ENCODE measurements at places on chromosomes 2 and 18.

- no peak for DNase-seq
Observed at GRCh38 chr2:109089602-109090300, 39.3 kb upstream of the SH3RF3 start.

- DNase-seq, result no peak
Observed at GRCh38 chr2:10775021-10775780, 37.4 kb downstream of the PDIA6 start.

DNA sequence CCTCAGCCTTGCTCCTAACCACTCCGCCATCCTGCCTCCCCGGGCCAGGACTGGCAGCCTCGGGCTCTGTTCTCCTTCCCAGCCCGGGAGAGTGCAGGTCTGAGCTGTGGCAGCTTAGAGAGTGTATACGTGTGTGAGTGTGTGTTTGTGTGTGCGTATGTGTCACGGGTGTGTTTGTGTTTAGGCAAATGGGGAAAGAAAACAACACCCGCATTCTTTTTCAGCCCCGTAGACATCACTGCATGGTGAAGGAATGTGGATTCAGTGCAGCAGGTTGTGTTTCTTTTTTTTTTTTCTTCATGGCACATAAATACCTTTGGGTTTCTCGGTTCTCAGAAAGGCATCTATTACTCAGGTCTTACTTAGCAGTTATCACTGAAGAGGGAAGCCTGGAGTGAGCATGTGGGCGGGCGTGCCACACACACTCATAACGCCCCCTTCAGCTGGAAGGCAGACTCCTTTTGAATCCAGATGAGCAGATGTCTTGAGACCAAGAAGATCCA lies 44.2 kb downstream of the GLI2 start:
- no peak for DNase-seq

DNA sequence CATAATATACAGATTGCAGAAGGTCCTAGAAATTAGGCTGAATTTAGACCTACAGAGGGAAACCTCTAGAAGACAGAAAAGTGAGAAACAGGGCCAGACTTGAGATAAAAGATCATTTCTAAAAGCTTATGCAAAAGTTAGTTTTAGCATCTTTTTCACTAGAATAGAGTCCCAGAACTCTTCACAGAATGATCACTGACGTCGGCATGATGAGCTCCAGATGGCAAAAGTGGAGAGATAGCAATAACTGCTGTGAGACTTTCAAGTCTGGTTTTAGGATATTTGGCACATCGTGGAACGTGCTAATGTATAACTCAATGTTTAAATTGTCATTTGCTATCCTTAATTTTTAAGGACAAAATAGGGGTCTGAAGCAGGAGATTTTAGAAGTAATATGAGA lies 1050.7 kb upstream of the CELF4 start:
- no peak for DNase-seq

GRCh38 chr2:217031445-217031844 lies 171.6 kb upstream of the TNP1 start:
- no peak for DNase-seq

GRCh38 chr2:81396417-81397019 lies 1092.0 kb upstream of the LRRTM1 start:
- no peak for DNase-seq

DNA sequence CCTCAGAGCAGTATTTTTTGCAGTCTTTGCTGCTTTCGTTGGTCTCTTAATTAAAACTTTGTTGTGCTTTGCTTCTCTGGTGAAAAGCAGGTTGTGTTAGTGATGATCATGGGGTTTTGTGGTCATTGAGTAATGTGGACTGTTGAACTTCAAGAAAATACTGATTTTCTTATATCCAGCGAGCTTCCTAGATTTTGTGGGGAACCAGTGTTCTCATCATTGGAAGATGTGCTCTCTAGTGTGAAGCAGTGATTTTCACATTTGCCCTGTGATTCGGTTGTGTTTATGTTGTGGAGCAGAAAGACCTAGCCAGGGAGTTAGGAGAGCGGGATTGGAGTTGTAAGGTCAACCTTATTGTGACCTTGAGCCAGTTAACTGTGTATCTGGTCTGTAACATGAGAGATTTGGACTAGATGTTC lies 12.4 kb downstream of the ASAP2 start:
- DNase-seq, result no peak

- DNase-seq, result no peak
Observed at GRCh38 chr18:452816-453215, 47.7 kb downstream of the COLEC12 start.

DNA sequence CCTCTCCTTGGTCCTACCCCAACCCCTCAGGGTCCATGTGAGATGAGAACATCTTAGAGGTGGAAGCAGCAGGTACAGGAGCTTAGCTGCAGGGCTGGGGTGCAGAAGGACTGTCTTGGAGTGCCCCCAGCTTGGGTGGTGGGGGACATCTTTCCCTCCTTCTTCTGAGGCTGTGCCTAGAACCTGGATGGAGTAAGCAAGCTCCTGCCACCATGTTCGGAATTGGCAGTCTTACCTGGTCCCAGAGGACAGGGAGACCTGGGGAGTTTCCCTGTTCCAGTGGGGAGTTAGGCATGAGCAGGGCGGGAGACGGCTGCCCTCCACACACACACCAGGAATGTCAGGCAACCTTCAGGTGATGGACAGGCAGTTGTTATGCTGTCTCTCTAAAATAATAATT lies 131.0 kb upstream of the COPS8 start:
- no peak for DNase-seq

GRCh38 chr18:24322584-24323136 lies 75.0 kb downstream of the OSBPL1A start:
- DNase-seq, result no peak

GRCh38 chr18:1872274-1872673 lies 699.0 kb downstream of the METTL4 start:
- no peak for DNase-seq

GRCh38 chr2:228224410-228224809 lies 42.9 kb upstream of the SPHKAP start:
- DNase-seq, result no peak

- no peak for DNase-seq
Observed at GRCh38 chr2:218743068-218743467, 32.4 kb downstream of the TTLL4 start.

DNA sequence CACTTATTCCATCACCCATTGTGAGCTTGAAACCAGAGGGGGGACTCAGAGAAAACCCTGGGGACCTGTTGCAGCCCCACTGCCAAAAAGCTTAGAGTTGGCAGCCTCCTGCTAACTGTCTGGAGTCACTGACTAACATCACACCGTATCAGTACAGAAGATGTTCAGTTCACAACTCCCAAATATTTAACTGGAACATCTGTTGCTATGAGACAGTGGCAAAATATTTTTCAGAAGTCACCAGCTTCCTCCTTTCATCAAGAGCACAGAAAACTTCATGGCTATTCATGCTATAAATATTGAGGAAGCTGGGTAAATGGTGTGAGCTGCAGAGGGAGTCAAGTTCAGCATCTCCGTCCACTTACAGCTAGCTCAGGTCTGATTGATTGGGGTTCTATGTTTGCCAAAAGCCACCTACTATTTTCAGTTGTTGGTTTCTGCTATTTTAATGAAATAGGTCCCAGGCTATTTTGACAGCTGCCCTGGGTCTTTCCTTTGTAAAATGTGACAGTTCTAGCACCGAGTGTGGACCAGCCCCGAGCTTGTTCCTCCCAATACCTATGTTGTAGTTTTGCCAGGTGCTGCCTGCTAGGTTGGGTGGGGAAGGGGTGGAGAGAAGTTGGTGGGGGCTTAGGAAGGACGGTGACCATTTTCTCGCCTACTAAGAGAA lies 9.8 kb downstream of the TUBB6 start:
- peak; percentile 75 for DNase-seq

- no peak for DNase-seq
Observed at GRCh38 chr2:64423303-64423702, 30.7 kb upstream of the LGALSL start.

DNA sequence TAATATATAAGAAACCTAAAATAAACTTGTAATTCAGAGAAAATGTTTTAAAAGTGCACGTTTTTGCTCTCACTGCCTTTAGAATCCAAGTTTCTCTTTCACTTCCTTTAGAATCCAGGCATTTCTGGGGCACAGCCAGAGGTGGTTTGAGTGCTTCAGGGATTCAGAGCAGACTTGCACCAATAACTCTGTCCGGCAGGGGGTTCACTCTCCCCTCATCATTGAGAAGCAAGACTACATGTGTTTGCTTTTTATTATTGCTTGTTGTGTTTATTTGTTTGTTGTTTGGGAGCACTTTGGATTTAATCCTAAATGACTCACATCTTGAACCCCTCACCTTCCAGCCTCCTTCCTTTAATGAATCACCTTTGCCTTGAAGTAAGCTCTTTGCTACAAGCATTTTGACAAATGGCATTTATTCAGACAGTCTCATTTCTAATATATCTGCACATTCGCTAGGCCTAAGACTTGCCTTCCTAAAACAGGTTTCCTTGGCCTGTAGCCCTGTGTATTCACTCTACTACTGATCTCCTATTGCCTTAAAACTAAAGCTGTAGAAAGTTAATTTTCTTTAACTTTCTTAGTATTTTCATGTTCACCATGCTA lies 233.5 kb upstream of the ATP5MC3 start:
- DNase-seq, result peak; percentile 58

DNA sequence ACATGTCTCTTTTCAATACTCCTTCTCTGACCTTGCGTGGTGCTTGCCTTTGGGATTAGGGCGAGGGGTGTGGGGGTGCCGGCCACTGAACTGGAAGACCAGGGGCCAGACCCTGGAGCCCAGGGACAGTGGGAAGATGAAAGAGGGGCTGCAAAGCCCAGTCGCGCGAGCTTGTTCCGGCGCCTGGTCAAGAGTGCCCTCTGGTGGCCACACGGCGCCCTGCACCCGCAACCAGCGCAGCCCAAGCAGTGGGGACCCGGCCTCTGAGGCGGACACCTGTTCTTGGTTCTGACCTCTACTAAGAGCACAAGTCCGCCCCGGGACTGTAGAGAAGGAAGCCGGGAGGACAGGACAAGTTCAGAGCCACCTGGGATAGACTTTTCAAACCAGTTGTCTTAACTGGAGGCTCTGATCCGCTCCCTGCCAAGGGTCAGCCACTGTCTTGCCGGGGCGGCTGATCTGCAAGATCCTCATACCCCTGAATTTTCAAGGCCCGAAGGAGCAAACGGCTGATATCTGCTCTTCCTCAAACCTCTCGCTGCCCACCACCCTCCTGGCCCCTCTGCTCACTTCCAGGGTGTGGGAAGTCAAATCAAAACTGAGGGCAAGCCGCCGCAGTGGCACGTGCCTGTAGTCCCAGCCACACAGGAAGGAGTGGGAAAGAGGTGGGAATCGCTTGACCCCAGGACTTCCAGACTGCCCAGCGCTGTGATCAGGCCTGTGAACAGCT lies 14.9 kb upstream of the MSH6 start:
- peak; percentile 53 for DNase-seq

GRCh38 chr2:232659359-232659758 lies 26.0 kb downstream of the EFHD1 start:
- DNase-seq, result no peak

GRCh38 chr2:236657215-236657614 lies 87.6 kb downstream of the ACKR3 start:
- DNase-seq, result no peak

DNA sequence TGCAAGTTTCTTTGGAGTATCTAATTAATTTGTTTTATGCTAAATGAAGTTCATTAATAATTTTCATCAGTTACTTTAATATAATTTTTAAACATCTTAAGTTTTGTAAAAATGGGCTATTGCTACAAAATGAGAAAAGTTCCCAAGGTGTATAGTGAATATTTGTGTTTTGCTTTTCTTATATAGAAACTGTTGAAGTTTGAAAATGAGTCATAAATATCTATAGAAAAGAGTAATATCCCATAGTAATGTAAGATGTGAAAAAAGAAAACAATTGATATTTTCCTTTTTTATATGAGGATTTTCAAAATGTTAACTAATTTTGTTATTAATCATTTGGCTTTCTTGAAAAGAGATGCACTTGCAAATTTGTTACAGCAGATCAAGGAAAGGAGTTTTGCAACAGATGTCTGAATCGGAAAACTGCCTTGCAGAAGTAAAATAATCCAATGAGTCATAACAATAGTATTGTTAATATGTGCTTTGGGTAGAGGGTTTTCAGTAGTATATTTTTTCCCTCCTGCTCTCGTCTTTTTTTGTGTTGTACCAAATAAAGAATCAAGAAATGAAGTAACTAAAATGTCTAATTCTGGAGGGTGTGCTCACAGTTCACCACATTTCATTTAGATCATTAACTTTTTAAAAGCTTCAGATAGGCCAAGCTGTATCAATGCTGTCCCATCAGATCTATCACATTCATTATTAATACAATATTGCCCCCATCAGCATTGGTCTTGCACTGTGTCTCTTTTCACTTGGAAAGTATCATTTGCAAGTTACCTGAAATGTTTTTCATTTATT lies 15.5 kb downstream of the DUSP19 start:
- DNase-seq, result no peak

- DNase-seq, result peak; percentile 40
Observed at GRCh38 chr18:21489119-21489750, 111.3 kb downstream of the ESCO1 start.

DNA sequence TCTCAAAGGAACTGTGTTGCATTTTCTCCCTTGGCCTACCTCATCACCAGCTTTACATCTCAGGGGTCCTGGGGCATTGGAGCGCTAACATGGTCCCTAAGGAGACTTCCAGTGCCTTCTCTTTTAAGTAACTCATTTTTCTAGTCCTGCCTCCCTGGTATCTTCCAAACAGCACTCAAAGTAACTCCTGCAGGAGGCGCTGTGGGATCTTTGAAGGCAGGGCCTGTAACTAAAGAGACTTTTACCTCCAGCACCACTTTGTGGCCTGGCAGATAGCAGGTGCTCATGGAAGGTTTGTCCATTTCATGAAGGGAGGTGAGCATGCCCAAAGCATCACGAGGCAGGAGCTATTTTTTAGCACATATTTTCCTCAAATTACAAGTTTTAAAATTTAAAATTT lies 411.0 kb upstream of the GYPC start:
- DNase-seq, result peak; percentile 45

DNA sequence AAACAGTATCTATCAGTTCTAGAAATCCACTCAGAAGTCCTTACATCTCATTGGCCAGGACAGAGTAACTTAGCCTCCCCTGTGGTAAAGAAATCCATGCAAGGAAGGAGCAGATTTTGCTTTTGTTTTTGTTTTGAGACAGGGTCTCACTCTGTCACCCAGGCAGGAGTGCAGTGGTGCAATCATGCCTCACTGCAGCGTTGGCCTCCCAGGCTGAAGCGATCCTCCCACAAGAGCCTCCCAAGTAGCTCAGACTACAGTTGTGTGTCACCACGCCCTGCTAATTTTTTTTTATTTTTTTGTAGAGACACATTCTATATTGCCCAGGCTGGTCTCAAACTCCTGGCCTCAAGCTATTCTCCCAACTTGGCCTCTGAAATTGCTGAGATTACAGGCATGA lies 185.1 kb downstream of the NRP2 start:
- no peak for DNase-seq

GRCh38 chr18:76685860-76686259 lies 136.5 kb upstream of the ZNF236 start:
- no peak for DNase-seq

GRCh38 chr2:42223855-42224268 lies 54.7 kb downstream of the EML4 start:
- DNase-seq, result no peak

GRCh38 chr18:48321121-48321520 lies 88.1 kb downstream of the ZBTB7C start:
- no peak for DNase-seq

- DNase-seq, result no peak
Observed at GRCh38 chr18:6837904-6838303, 108.4 kb downstream of the ARHGAP28 start.

- no peak for DNase-seq
Observed at GRCh38 chr2:85525567-85525966, 13.4 kb upstream of the MAT2A start.
